ENCODE measurements at places on chromosomes 1 and 21. TPM values are rescaled to one million over a fixed set of nuclear protein-coding genes. Genes with fewer than 3 reads are reported as not detected.

The CD101 gene
- 1.0 TPM for total RNA-seq

DNA sequence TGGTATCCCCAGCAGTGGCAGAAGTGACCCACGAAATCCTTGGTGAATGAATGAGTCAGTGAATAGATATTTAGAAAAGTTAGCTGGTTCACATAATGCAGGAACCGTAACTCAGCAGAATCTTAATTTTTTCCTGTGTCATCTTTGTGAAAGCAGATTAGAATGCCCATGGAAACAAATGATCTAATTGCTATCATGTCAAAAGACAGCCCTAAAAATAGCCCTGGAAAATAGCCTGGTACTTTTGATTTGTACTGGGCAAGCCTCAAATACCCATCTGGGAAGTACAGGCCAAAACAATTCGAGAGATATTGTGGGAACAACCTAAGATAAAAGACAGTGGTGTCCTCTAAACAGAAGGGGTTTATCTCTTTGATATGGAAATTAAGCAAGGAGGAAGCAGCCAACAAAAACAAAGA lies 21.1 kb downstream of the FYB2 start:
- DNase-seq, result no peak

- DNase-seq, result no peak
Measured at GRCh38 chr1:230594214-230594773, 48.0 kb upstream of the COG2 start.

DNA sequence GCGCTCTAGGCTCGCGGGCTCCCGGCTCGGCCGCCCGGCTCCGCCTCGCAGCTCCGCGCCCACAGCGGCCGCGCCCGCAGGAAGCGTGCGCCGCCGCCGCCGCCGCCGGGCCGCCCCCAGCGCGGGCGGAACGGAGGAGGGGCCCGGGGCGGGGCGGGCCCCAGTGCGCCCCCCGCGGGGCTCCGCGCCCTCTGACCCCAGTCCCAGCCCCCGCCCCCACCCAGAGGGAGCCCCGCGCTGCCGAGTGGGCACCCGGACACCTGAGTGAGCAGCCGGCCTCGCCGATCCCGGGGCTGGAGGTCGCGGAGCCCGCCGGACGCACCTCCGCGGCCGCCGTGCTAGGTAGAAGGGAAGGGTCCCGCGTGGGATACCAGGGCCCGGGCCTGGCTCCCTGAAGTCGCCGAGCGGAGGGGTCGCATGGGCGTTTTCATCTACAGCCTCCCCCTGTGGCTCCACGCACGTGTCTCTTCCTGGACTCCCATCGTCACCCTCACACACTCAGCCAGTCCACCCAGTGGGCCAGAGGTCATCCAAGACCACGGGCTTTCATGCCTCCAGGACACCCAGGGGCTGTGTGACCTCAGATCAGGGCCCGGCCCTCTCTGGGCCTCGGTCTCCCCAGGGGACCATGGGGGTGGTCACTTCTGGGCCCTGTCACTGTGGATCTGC lies at the start of gene SDC3:
SDC3 (minus strand) TSS at position 63 of the 669 bp plus-strand sequence. CDS start 172 bp downstream, outside the sequence.
- DNase-seq, result no peak

DNA sequence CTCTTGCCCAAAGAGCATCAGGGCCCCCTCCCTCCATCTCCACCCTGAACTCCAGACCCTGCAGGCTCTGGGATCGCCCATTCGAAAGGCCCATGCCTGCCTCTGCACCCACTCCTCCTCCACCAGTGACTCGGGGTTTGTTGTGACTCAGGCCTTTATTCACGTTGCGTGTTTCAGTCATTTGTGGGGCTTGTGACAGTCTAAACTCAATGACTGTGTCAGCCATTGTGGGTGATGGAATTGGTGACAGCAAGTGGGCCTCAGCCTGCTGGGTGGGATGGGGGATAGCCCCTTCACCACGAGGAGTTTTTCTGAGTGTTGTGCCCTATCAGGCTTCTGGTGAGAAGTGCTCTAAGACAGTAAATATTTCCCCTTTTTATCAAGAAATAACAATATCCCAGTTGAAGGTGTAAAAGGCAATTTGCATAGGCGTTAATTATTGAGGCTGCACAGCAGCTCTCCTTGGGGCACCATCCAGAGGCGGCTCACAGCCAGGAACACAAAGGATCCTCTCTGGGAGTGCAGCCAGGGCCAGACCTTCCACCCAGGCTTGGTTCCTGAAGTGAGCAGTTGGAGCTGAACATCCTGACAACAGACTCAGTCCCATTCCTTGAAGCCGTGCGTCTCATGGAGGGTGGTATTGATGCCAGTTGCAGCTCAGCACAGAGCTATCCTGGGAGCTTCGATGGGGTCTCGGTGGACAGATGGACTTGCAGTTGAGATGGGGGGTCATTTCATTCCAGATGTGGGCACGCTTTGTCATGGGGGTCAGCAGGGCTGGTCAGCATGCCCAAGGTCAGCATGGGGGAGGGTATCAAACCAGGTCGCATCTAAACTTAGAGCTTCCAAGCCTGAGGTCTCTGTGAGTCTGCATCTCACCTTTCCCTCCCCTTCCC lies 135.6 kb upstream of the CACNA1E start:
- no peak for DNase-seq

DNA sequence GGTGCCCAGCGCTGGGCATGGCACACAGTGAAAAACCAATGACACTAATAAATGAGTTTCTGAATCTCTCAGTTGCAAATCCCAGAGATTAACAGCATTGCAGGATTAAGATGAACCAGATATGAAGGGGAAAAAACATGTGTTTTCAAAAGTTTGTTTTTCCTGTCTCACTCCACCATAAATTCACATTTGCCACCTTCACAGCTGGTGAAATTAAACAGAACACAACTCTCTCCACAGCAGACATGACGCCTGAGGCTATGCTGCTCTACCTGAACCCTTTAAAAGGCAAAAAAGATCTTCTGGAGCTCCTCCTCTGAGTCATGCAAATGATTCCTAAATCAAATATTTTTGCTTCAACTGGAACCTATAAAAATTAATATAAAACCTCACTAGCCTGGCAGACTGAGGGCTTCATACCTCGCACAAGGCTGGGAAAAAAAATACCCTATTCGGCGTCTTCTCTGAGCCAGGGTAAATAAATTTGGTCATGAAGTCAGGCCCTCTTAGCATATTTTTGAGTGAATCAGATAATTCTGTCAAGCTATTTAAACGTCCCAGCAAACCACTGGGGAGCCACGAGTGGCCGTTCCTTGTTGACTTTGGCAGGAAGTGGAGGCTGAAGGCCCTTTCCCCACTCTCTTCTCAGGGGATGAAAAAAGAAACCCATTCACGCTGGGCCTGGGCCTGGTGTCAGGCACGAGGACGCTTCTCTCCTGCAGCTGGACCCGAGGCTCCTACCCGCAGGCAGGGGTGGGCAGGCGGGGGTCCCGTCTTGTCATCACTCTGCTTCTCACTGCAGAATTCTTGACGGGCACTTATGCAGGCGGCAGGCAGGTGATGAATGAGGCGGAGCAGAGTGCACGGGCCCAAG lies 53.0 kb downstream of the DMRTB1 start:
- DNase-seq, result no peak

- DNase-seq, result no peak
Measured at GRCh38 chr1:76433526-76433925, 359.0 kb downstream of the ST6GALNAC3 start.

DNA sequence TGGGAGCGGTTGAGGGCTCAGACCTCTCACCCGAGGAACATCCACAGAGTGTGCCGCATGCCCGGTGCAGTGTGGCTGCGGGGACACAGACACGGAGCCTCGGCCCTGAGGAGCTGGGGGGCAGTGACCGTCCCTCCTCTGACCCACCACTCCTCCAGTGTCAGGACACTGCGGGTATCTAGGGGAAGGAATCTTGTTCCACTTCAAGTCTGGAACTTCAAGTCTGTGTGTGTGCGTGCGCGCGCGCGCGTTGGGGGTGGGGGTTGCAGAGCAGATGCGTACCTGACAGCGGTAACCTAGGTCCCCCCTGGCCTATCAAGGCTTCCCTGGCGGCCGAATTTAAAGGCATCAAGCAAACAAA lies 17.3 kb downstream of the PCSK9 start:
- DNase-seq, result no peak

All from activated T-helper 1 cell treated with anti-CD3 and anti-CD28 coated beads, Interleukin-12 subunit alpha, Interleukin-12 subunit beta, Interleukin-2, Interleukin-4 antibody, amounts not matched to agents 30 ng/mL and 10 ng/mL and 1 ng/mL, durations not matched to agents 14 hours and 24 hours and 36 hours (primary cell).